ENCODE measurements at places on chromosomes 16 and 17. TPM values are rescaled to one million over a fixed set of nuclear protein-coding genes. Genes with fewer than 3 reads are reported as not detected.

GRCh38 chr17:81567191-81567590 lies 15.0 kb upstream of the FAAP100 start:
- DNase-seq, result no peak

DNA sequence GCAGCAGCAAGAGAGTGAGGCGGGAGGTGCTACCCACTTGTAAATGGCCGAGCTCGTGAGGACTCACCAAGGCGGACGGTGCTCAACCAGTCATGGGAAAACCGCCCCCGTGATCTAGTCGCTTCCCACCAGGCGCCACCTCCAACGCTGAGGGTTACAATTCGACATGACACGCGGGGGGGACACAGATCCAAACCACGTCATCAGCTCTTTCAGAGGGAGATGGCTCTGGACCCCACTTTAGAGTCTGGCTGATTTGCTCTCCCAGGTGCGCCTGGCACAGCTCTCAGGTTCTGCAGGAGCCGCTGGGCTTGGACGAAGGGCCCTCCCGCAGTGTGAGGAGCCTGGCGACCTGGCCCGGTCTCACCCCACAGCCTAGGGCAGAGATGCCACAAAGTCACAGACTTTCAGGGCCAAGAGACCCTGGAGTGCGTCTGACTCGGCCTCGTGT lies 21.1 kb upstream of the DOC2B start:
- no peak for DNase-seq

DNA sequence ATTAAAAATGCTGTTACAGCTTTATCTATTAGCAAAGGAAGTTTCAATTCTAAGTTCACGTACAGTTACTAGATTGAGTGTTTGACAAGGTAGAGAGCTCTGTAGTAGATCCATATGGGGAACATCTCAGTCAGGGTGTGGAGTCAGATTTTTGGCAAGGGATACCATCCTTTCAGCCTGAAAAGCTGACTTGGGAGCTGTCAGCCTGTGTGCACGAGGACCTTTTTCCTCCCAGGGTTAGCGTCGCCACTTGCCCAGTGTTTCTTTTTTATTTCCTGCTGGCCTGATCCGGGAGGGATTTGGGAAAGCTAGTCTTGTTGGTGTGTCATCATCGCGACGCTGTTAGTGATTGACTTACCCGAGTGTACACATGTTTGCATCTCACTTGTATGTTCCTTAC lies 29.5 kb downstream of the WWOX start:
- no peak for DNase-seq

DNA sequence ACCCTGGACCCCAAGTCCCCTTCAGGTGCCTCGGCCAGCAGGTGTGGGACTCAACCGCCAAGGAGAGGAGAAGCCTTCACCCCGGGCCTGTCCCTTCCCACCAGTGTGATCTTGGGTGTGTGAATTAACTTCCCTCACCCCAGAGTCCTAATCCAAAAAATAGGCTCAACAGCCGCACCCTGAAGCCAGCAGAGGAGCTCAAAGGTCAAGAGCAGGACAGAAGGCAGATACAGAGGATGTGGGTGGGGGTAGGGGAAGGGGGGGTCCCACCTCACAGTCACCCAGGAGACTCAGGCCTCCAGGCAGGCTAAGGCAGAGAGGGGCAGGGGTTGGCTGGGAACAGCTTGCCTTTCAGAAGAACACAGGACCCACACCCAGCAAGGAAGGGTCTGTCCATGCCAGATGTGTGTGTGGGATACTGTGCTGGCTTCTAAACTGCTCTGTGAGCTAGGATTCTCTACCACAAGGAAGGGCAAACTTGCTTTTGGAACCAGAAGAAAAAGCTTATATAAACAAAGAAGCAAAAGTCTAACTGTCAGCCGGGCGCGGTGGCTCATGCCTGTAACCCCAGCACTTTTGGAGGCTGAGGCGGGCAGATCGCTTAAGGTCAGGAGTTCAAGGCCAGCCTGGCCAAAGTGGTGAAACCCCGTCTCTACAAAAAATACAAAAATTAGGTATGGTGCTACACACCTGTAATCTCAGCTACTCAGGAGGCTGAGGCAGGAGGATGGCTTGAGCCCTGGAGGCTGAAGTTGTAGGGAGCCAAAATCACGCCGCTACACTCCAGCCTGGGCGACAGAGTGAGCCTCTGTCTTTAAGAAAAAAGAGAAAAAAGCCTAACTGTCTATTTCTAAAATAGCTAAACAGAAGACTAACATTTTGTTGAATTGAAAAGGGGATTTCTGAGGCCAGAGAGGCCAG lies 4.6 kb downstream of the PIEZO1 start:
- DNase-seq, result no peak

DNA sequence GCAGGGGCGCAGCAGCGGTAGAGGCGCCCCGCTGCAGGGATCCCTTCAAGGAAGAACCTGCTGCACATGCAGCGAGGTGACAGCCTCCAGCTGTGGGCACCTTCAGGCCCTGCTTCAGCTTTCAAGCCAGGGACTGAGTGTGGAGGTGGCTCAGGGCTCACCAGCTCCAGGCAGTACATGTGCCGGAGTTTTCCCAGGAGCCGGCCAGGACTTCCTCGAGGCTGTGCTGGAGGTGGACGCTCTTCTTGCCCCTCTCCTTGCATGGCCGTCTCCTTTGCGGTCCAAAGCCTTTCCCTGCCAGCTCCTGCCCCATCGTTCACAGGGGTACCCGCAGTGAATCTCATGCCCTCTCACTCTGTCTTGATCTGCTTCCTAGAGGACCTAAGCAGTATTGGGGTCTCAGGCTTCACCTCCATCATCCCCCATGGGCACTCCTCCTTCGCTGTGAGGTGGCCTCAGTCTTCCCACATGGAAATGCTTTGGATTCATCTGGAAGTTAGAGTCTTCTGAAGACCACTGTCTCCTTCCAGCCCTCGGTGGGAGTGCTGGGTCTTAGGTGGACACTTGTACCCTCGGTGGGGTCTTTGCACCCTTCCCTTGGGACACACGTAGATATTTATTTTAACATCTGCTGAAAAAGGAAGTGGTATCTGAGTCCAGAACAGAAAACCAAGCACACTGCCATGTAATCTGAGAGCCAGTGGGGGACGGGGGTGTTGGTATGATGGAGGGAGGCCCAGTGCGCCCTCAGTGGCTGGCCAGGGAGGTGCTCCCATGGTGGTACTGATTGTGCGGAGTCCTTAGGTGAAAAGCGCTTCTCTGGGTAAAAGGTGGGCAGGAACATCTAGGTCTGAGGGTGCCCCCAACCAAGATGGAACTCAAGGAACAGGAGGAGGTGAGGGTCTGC lies 7.0 kb downstream of the XYLT2 start:
- no peak for DNase-seq

Gene DHRS7C
- 0.63 TPM for total RNA-seq

Gene HDAC5
- 300 TPM for total RNA-seq

DNA sequence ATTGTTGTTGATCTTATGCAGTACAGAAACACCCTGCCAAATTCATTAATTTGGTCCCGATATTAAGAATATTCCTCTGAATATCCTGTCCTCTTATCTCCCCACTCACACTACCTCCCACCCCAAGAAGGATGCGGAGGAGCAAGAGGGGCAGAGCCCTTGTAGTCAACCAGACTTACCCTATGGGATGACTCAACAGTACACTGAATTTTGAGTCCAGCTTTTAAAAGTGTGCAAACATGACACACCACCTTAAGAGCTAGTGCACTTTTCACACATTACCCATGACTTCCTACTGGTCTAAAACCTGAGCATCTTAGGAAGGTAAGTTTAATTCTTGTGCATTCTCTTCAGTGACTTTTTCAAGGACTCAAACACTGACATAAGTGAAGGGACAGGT lies 9.5 kb downstream of the USP22 start:
- DNase-seq, result peak; percentile 46

DNA sequence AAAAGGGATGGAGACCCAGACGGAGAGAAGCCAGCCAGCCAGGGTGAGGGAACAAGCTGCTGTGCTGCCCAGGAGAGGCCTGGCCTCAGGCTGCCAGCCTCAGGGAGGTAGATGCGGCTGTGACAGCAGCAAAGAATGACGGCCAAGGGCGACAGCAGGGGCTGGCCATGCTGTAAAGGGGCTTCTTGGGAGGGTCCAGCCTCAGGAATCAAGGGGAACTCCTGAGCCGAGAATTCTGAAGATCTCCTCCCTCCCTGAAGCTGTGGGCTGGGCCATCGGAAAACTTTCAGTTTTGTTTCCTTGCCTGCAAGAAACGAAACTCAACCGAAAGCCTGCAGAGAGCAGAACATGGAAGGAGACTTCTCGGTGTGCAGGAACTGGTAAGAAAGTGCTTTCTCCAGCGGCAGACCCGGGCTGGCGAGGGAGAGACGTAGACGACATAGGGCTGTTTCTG lies at the start of gene XAF1:
Gene XAF1, plus strand, starts transcription at position 316 of the 454 bp plus-strand sequence. Its CDS starts 33 bp downstream, at position 349.
- peak; percentile 72 for DNase-seq

- no peak for DNase-seq
These were observed 9.0 kb upstream of the CD300C start for GRCh38 chr17:74554909-74555308.

Gene RAP1GAP2
- 2.9 TPM for total RNA-seq

- peak; percentile 24 for DNase-seq
These were observed 46.6 kb downstream of the STH start for GRCh38 chr17:46045639-46046038.

DNA sequence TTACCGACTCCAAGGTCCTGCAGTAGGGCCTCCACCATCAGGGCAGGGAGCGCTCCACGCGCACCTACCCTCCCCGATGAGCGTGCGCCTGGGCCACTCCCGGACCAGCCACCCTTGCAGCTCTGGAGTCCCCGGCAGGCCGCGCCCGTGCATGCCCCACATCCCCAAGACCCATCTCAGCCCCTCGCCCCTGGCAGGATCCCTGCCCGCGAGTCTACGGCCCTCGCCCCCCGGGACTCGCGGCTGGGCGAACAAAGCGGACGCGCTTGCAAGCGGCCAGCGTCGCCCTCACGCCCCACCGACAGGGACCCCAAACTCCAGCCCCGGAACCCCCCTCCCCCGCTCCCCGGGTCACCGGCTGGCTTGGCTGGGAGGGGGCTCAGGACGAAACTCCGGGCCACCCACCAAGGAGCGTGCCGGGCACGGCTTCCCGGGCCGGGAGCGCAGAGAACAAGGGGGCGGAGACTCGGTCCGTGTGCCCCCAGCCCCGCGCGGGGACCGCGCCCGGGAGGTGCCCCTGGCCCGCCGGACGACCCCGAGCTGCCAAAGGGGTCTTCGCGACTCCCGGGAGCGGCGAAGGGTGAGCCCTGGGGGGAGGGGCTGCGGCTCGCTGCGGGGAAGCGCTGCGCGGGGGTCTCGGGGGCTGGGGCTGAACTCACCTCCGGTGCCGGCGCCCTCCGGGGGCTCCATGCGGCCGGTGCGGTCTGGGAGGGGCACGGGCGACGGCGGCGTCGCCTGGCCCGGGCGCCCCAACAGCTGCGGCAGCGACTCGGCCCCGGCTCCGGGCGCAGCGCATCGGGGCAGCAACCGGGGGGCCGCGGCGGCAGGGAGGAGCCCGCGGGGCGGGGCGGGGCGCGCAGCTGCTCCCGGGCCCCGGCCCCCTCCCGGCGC lies at the start of gene DBNDD1:
Gene DBNDD1, minus strand, starts transcription at position 805 of the 891 bp plus-strand sequence. Its CDS starts 115 bp downstream, at position 690.
- no peak for DNase-seq

DNA sequence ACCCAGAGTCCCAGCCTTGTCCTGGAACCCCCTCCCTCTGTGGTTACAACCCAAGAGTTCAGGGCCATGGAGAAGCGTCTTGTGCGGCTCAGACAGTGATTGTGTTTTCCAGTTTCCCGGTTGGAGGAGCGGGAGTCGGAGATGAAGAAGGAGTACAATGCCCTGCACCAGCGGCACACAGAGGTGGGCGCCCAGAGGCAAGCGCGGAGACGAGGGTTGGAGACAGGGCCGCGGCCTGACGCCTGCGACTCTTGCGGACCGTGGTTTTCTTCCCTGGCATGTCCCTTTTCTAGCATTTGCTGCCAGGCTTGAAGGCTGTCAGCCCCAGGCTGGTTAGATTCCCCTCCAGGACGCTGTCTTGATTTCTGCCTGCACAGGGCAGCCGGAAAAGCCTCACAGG lies 23.0 kb downstream of the MAPK8IP3 start:
- no peak for DNase-seq

DNA sequence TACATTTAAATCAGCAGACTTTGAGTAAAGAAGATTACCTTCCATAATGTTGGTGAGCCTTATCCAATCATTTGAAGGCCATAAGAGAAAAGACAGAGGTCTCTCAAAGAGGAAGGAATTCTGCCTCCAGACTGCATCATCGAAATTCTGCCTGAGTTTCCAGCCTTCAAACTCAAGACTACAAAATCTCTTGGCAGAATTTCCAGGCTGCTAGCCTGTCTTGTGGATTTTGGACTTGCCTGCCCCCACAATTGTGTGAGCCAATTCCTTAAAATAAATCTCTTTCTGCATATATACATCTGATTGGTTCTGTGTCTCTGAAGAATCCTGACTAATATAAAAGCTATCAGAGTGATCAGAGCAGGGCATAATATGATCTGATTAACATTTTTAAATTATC lies 216.6 kb upstream of the CPHXL start:
- no peak for DNase-seq

DNA sequence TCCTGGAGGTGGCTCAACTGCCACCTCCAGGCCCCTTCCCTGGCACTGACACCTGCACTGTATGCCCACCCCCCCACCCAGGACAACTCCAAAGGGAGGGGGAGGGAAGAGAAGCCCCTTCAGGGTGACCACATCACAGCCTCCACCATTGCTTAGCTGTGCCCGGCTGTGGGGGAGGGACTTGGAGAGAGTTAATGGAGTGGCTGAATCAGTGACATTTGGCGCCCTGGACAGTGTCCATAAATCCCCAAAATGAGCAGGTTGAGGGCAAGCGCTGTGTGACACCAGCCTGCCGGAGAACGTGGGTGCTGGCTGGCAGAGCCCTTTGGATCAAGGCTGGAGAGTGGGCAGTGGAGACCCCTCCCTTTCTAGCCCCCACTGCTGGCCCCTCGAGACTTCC lies 883 bp downstream of the USH1G start:
- DNase-seq, result no peak

Data from cardiac muscle cell (in vitro differentiated cells and primary cell).